ENCODE measurements at places on chromosomes 6 and 20.

GRCh38 chr6:81997090-81997926 is 244.8 kb upstream of the TENT5A start:
- DNase-seq = no peak

- DNase-seq = peak; percentile 79
Observed at GRCh38 chr6:710601-711571, 17.9 kb upstream of the EXOC2 start.

DNA sequence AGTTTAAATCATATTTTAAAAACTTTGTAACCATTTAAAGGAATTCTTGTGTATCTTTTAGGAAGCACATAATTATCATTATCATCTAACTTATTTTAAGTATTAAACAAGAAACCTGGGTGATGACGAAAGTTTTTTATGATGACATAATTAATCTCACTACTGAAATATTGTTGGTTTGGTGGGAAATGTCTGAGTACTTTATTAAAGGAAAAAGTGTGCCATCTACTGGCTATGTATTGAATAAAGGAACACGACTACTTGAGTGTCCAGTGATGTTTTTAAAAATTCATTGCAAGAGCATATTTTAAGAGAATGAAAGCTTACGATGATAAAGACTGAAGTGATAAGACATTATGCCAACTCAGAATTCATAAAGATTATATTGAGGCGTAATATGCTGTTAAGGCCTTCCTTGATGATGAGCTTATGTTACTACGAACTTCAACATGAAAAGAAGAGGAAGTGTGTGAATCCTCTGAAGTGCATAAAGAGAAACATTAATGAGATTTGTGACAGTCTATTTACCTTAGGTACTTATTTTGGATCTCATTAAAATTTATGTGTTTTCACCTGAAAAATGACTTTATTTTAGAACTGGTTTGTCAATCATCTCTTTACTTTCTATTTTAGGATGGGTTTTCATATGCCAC is 12.0 kb upstream of the TRMT11 start:
- no peak for DNase-seq

DNA sequence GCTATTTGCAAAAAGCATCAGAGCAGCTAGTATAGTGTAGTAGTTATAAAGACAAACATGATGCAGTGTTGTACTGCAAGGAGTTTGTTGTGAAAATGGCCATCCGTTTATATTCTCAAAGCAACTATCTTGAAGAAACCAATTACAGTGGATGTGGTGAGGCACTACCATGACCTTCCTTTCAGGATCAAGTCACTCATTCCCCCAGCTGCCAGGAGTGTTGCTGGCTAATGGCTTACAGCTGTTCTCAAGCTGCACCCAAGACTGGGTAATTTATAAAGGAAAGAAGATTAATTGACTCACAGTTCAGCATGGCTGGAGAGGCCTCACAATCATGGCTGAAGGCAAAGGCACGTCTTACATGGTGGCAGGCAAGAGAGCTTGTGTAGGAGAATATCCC is 29.0 kb downstream of the ADGRF4 start:
- no peak for DNase-seq

DNA sequence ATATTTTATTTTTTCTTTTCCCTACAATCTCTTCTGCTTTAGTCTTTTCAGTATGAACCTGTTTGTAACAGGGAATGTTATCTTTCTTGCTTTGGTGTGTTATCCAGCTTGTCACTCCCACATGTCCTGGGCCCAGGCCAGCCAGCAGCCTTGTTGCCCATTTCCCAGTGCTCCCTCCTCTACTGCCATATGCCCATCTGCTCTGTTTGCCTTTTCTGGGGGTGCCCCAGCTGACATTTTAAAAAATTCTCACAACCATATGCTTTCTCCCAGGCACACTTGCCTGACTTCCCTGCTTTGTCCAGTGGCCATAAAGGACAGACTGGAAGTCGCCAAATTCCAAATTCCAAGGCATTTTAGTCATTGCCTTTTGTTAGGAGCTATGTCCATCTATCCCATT is 23.6 kb upstream of the LMBRD1 start:
- DNase-seq = peak; percentile 42

DNA sequence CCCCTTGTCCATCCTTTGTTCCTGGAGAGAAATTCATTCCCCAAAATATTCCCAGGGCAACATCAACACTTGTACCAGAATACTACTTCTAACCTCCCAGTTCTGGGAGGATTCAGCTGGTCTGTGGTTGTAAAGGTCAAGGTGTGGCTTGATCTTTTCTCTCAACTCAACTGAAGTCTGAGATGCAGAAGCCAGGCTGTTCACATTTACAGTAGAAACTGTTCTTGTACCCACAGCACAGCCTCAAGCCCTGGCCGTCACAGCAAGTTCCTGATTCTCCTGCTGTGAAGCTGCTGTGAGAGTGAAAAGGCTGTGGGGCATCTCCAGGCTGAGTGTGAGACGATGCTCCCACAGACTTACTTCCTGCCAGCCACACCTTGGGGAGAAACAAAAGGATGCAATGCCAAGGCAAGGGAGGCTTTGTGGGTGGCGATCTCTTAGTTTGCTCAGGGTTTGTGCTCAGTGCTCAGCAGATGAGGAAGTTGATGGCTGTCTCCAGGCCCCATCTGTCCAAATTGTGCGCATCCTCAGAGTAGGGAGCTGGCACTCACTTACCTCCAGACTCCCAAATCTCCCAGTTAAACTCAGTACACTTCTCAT is 143.9 kb upstream of the FOXA2 start:
- no peak for DNase-seq

- no peak for DNase-seq
Observed at GRCh38 chr6:37889486-37889885, 70.0 kb downstream of the ZFAND3 start.

DNA sequence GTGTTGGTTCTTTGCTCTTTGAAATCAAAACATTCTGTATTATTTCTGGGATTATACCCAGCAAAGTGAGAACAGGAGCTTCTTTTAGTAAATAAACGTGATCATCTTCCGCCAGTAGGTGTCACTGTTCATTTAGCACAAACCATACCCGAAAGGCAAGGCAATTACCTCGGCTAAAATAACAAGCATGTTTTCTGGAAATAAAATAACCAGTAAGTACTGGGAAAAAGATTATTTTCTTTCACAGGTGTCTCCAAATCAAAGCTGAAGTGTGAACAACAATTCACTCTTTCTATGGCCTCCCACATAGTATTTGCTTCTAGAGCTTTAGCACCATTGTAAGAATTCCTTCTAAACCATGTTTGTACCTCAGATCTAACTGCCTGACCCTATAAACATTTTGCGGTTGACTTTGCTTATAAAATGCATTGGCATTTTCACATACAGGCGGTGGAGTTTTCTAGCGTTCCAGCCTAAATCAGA is 144.6 kb upstream of the AGPAT4 start:
- DNase-seq = peak; percentile 17

GRCh38 chr6:12113190-12113577 is 101.1 kb downstream of the HIVEP1 start:
- no peak for DNase-seq

GRCh38 chr6:112979830-112980229 is 632.7 kb downstream of the RFPL4B start:
- DNase-seq = no peak

DNA sequence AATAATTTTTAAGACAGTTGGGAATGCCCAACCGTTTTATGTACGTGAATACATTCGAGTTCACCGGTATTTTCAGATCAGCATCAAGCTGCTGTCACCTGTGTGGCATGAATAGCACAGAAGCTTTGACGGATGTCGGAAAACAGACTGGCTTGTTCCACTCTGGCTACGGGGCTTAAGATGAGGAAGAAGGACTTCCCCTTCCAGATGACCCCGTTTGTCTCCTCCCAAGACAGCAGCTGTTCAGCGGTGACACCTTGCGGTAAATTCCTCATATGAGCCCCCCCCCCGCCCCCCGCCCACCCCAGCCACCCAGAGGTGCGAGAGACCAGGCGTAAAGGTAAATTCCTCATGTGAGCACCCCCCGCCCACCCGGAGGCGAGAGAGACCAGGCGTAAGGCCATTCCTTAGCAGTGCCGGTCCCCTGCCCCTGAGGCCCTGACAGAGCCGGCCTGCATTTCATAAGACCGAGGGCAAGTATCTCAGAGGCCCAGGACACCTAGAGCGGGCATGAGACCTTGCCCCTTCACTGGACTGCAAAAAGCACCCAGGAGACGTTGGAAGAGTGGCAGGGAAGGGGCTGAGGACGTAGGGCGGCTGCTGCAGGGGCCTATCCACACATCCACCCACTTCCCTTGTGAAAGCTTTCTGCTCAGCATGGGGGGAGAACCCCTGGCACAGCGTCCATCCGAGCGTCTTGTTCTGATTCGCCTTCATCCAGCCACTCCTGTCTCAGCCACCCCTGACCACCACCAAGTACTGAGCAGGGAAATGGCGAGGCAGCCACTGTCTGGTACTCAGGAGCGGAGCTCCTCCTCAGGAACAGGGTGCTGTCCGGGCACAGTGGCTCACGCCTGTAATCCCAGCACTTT is 7.3 kb upstream of the PCMTD2 start:
- DNase-seq = no peak

GRCh38 chr6:156599366-156599765 is 177.8 kb upstream of the ARID1B start:
- DNase-seq = no peak

DNA sequence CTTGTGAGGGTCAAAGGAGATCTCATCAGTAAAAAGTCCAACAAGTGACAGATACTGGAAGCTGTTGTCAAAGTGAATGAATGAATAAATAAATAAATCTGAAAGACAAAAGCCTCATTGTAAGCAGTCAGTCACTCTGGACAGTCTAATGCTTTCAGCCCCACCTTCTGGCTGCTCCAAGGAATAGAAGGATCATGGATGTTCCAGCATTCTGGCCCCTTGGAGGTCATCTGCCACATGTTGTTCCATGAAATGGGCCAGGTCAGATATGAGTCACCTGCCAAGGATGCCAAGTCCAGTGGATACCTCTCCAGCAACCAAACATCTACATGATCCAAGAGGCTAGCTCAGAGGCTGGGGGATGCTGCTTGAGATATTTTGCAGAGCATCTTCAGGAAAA is 185.6 kb downstream of the BMP7 start:
- no peak for DNase-seq

GRCh38 chr20:58546416-58546711 is 31.2 kb upstream of the APCDD1L start:
- no peak for DNase-seq

GRCh38 chr6:137749696-137750211 is 117.3 kb upstream of the TNFAIP3 start:
- DNase-seq = no peak

- DNase-seq = no peak
Observed at GRCh38 chr20:48763216-48763914, 64.4 kb downstream of the PREX1 start.

DNA sequence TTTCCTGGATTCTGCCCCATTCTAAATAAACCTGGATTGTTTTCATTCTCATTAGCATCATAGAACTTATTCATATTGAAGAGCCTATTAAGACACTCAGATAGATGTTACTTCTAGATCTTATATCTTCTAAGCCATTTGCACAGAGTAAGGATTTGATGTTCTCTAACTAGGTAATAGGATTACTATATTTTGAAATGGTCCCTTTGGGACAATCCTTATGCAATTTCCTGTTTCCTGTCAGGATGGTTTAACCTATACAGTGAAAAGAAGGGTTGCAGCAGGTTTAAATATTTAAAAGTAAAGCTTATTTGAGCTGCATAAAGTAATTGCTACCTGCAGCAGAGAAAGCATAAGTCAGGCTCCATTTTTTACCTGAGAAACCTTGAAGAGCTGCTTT is 860.1 kb downstream of the TFAP2A start:
- DNase-seq = no peak

DNA sequence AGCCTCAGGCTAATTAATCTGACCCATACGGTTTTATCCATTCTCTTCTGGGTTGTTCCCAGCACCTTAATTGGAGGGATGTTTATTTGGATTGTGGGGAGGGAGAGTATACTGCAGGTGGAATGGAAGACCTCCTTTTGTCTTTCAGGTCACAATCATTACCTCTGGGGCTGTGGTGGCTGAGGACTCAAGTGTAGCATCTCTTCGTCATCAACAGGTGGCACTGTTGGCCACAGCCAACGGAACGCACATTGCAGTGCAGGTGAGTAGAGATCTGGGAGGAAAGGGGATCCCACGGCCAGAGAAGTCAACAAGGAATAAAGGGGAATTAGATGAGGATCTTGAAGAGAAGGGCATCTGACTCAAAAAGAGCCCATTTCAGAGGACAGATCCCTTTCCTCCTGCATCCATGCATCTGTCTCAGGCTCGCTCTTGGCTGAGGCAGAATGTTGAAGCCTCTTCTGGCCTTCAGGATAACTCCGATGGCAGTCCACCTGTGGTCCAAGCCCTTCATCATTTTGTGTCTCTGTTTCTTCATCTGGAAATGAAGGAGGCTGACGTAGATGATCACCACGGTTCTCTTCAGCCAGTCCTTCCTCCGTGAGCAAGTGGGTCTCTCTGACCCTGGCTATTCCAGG is 3.2 kb upstream of the DEF6 start:
- no peak for DNase-seq

DNA sequence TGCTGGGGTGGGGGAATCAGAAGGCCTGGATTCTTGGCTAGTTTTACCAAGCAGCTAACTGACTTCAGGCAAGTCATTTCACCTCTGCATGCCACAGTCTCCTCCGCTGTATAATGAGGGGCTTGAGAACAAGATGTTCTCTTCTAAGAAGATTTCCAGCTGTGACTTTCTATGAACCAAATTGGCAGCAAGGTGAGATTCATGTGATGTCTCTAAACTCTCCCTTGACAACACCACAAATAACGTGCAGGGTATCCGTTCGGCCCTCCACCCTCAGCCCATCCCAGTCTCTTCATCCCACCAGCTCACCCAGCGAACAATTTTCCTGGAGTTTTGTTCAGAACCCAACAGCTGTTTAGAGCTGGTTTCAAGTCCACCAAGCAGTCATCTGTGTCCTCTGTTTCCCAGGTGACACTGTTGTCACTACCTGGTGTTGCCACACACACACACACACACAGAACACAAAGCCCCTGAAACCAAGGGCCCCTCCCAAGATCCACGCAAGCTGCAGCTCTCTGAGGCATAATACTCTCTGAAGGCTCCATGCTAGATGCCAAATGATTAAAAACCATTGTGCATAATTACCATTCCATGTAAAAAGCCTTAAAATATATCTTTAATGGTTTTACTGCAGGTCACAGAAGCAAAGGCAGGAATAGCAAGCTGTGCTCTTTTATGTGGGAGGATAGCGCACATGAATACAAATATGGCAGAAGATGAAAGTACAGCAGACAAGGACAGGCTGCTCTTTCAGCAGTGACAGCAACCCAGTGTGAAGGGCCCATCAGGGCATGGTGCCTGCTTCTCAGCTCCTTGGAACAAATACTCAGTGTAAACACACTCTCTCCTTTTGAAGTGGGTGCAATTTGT is 48.2 kb downstream of the ARHGAP18 start:
- no peak for DNase-seq

DNA sequence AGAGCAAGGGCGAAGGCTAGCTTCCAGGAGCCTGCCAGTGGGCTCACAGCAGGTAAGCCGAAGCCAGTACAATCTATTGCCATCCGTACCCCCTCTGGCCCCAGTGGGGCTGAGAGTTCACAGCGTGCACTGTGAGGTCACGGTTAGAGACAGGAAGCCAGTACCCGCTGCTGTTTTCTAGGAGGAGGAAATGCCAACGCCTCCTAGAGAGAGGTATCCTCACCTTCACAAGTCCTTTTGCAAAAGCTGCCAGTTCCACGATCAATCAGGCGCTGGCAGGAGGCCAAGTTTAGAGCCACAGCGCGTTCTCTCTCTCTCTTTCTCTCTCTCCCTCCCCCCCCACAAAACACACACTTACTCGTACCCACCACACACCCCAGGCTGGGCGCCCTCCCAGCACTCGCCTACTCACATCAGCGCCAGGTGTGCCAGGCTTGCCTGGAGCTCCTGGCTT is 22.5 kb downstream of the COL9A1 start:
- DNase-seq = no peak

GRCh38 chr6:49666480-49666879 is 29.8 kb upstream of the RHAG start:
- DNase-seq = no peak

- no peak for DNase-seq
Observed at GRCh38 chr6:34600796-34601195, 44.7 kb upstream of the SPDEF start.

All from dorsolateral prefrontal cortex (tissue), 122 donors.